ENCODE measurements at places on chromosomes 7 and 10. TPM values are rescaled to one million over a fixed set of nuclear protein-coding genes. Genes with fewer than 3 reads are reported as not detected.

Gene SEMA3A
- total RNA-seq, result 0.13 TPM

- DNase-seq, result peak; percentile 59
Measured at GRCh38 chr10:6141296-6142151, 52.7 kb downstream of the RBM17 start.

DNA sequence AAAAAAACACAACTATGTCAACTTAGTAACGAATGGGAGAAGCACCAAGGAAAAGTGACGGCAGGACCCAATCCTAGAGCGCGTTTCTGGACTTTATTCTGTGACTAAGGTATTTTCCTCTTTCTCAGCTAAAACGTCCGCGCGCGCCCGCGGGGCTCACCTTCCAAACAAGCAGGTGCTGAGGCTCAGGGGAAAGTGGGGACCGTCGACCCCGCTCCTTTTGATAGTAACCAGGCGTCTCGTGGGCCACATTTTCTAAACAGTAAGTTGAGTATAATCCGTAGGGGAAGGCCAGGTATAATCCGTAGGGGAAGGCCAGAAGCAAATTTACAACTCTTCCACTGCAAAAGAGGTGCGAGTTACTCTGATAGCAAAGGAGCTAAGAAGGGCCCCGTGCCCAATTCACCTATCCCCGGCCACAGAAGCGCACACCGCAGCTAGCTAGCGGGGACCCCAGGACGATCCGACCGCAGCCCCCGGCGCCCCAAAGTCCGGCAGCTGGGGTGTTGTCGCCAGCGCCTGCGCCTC is 743 bp downstream of the MKI67 start:
- DNase-seq, result no peak

DNA sequence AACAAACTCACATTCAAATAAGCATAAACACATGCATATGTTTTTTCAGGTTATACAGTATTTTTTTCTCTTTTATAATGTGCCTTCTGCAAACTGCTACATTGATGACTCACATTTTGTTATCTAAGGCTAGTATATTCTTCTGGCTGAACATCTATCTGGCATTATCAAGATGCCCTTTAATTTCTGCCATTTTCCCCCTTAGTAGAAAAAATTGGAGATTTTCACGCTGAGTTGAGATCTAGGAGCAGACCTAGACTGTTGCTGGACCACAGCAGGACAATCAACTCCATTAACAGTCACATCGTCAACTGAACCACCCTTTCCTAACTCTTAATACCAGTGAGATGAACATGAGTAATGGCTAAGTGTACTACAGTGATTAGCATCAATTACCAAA is 41.6 kb downstream of the ERCC6 start:
- no peak for DNase-seq

Gene PDCD4
- total RNA-seq, result 199 TPM

DNA sequence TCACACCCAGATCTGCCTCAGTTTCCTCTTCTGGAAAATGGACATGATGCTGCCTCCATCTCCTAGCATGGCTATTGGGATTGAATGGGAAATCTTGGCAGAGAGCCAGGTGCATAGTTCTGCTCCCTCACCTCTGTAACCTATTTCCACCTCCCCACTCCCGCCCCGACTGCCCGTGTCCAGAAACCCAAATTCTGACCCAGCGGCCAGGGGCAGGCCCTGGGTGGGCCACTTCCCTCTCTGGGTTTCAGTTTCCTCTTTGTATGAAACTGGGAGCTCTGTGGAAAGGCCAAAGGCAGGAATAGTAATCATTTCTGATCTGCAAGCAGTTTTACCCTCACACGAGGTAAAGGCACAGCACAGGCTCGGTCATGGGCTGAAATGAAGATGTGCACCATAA is 74.1 kb upstream of the DUSP5 start:
- no peak for DNase-seq

DNA sequence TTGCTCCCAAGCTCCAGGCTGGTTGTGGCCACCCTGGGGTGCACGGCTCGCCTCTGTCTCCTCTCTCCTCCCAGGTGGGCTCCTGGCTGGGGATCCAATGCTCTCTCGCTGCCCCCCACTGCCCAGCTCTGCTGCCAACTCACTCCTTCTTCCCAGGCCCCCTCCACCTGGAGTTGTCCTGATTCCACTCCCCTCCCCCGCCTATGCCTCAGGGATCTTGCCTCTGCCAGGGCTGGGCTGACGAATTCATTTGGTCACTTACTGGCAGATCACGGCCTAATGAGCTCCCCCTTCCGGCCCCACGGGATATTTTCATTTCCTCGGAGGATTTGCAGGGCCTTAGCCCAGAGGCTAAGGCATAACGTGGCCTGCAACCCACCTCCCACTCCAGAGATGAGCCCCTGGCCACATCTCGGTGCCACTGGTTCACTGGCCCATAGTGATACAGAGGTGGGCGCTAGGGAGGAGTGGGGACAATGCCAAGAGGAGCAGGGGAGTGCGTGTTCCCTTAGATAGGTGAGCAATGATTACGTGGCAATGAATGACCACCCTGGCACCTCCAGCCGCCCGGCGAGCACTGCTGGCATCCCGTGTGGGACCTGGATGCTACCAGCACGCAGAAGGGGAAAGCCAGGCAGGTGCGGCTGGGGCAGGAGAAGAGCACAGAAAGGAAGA is 344.6 kb upstream of the SHH start:
- peak; percentile 9 for DNase-seq

GRCh38 chr10:128898133-128898915 is 568.7 kb upstream of the MGMT start:
- DNase-seq, result no peak

DNA sequence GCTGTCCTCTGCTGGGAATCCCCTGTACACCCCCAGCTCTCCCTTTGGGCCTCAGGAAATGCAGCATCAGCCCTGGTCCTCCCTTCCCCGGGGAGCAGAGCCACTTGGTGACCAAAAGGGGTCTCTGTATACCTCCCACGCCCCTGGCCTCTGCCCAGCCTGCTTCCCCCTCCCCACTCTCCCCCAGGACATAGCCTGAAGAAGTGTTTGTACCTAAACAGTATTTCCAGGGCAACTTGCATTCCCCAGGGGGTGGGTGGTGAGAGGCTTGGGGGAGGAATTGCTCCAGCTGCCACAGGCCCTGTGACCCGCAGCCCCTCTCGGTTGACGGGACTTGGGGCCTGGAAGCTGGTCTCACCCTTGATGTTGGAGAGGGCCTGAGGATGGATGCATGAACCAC is 39.3 kb downstream of the TMEM270 start:
- no peak for DNase-seq

DNA sequence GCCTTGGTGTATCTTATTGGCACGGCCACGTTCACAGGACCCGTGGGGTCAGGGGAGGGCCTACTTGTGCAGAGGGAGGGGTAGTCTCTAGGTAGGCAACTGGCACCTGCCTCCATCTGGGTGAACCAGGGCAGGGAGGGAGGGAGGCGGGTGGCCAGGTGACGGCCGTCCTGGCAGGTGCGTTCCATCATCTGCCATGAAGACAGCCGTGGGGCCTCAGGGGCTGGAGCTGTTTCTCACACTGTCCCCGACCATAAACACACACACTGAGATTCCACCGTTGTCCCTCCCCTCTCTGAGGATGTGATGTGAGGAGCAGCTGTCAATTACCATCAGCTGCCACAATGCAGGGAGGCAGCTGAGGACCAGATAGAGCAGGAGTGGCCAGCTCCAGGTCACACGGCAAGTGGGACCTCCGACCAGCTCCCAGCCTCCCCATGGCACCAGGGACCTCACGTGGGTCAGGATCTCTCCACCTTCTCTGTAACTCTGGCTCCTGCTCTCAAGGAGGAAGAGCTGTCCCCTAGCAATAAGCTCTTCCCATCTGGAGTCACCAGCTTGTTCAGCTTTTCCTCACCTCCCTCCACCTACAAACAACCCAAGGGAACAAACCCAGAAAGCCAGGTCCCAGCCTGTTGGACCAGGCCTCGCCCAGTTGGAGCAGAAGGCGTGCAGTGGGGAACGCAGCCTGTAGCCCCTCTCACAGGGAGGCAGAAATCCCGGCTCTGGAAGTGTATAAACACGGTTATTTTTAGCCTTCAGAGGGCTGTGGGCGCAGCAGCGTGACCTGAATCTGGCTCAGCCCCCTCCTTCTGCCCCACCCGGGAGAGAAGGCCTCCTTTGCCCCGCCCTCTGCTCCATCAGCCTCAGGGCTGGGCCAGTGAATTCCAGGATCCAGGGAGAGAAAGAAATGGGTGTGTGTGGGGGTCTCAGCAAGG is 33.1 kb downstream of the ZMIZ1 start:
- DNase-seq, result no peak

Gene SLK
- total RNA-seq, result 40.3 TPM

DNA sequence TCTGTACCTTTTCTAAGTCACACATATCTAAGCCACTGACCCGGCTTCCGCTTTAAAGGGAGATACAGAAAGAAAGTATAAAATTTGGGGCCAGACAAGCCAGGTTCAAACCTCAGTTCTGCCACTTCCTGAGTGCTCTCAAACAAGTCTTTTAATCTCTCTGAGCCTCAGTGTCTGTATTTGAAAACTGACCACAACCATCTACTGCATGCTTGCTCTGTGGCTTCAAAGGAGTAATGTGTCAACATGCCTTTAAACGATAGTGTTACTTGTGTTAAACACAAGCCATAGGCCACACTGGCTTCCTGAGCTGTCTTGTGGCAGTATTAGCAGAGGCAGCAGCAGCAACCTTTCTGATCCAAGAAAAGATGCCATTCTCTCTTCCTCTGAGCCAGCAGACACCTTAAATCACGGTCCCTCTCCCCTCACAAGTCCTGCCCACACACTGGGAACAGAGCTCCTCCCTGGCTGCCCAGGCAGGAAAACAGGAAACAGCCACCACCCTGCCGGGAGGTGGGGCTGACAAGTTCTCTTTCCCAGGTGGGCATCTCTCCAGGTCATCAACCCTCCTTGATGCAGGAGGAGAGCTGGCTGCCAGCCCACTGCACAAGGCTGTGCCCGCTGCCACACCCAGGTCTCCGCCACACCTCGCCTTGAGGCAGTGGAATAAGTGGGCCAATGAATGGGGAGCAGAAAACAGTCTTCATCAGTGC is 10.7 kb downstream of the HIP1 start:
- peak; percentile 84 for DNase-seq

- DNase-seq, result no peak
Measured at GRCh38 chr7:122199171-122199570, 55.1 kb upstream of the AASS start.

Gene H2BK1
- total RNA-seq, result 2.5 TPM

- DNase-seq, result no peak
Measured at GRCh38 chr7:31695859-31696614, 9.0 kb downstream of the PPP1R17 start.

DNA sequence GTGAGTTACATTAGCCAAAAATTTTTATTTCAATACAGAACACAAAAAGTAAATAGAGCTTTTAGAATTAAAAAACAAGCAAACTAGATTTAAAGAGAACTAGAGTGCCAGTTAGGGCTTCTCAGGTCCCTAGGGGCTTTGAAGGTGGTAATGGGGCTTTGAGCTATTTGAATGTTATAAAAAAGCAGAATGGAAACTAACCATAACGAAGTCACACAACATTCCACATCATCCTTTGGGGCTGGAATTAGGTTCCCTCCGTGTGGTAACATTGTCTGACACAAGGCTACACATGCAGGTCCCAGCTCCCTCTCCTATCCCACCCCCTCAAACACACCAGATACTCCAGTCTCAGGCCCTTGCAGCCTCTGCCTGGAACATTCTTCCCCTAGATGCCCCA is 15.3 kb downstream of the JAZF1 start:
- no peak for DNase-seq

DNA sequence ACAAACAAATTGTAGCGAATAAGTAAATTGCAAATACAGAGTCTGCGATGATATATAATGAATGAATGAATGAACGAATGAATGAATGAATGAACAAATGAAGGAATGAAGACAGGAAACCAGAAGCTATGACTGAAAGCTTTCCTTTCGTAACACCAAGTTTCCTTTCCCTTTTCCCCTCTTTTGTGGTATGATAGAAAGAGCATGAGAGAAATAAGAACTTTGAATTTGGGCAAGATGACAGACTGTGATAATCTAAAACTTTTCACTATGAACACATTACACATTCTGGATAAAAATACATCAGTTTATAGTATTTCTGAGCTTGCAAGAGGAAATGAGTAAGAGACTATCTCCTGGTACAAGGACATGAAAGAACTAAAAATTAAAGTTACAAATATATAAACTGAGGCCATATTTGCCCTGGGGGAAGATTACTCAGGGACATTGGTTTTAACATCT is 8.4 kb upstream of the UCN3 start:
- no peak for DNase-seq

Gene CYP2C8
- 0.23 TPM for total RNA-seq

DNA sequence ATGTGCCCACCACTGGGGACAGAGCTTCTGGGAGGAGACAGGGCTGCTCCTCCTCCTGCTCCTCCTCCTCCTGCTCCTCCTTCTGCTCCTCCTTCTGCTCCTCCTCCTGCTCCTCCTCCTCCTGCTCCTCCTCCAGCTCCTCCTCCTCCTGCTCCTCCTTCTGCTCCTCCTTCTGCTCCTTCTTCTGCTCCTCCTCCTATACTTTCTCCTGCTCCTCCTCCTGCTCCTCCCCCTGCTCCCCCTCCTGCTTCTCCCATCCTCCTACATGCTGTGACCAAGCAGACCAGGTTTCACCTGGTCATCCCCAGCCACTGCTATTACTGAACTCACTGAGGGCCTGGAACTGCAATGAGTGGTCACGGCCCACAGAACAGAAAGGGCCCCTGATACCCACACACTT is 154.0 kb upstream of the PPP2R2D start:
- no peak for DNase-seq

- DNase-seq, result no peak
Measured at GRCh38 chr10:34861293-34862021, 46.4 kb upstream of the PARD3 start.

Gene BTAF1
- total RNA-seq, result 80.7 TPM

- DNase-seq, result no peak
Measured at GRCh38 chr10:10811562-10811961, 206.1 kb upstream of the CELF2 start.

- no peak for DNase-seq
Measured at GRCh38 chr10:117345143-117345542, 30.1 kb downstream of the PDZD8 start.

GRCh38 chr10:122232769-122233168 is 38.3 kb upstream of the BTBD16 start:
- no peak for DNase-seq

GRCh38 chr10:49781247-49781646 is 19.1 kb upstream of the OGDHL start:
- DNase-seq, result no peak

Measured in natural killer cell (primary cell).